ENCODE measurements at places on chromosomes 11 and 22. TPM values are rescaled to one million over a fixed set of nuclear protein-coding genes. Genes with fewer than 3 reads are reported as not detected.

- no peak for DNase-seq
These were observed 5.7 kb downstream of the CELSR1 start for GRCh38 chr22:46531581-46532175.

Gene COPB1
- 88.7 TPM for total RNA-seq

GRCh38 chr11:35146074-35146521 lies 7.1 kb downstream of the CD44 start:
- no peak for DNase-seq

GRCh38 chr11:75203138-75203537 lies 37.4 kb upstream of the TPBGL start:
- no peak for DNase-seq

DNA sequence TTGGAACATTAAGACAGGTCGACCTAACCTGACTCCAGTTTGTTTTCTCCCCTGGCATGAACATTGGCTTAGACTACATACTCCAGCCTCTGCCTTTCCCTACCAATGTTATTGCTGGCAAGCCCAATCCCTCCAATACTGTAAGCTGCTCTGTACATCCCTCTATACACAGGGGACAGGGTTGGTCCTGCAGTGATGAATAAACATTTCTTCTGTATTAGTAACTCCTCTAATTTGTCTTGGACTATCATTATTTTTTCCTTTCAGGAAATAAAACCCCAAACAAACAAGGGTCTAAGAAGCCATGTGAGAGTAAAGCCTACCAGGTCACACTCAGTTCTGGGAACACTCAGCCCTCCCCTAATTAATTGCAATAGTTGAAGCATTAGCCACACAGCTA lies 35.1 kb upstream of the FJX1 start:
- DNase-seq = no peak

Gene ANGPTL5
- total RNA-seq = not detected

DNA sequence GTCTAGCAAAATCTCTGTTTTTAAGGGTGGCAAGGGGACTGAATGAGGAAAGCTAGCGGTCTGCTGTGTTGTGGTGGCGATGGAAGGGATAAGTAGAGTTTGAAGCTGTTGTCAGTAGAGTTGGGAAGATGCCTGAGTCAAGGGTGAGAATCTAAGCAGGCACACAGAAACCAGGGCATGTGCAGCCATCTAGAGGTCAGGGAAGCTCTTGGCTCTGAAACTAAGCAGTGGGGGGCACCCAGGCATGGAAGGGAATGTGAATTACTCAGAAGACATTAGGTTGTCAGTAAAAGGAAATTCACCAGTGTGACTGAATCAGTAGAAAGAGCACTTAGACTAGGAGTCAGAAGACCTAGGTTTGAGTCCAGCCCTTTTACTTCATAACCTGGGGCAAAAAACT lies 15.4 kb downstream of the BMAL1 start:
- DNase-seq = no peak

Gene KREMEN1
- total RNA-seq = 19.0 TPM

GRCh38 chr11:44873537-44873936 lies 77.1 kb downstream of the TP53I11 start:
- no peak for DNase-seq

Gene TMPRSS13
- total RNA-seq = 0.04 TPM

DNA sequence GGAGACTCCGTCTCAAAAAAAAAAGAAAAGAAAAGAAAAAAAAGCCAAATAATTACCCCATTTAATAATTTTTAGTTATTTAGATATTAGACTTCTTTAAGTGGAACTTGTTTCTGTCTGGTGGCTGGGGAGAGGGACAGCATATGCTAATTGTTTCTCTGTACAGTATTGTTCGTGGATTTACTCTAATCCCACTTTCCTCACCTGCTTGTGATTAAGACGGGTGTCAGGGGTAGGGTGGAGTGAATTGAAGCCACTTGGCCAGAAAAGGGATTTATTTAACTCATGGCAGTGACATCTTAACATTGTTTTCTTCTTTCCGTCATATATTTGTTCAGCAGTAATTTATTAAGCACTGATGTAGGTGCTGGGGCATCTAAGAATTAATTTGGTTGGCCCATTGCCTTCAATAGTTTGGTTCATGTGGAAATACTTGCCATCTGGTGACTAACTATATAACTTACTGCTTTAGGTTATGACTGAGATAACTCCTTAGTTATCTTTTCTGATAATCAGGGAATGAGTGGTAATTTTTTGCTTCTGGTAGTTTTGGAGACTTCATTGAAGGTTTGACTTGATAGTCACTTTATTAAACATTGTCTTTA lies 4.6 kb downstream of the TNRC6B start:
- DNase-seq = no peak

GRCh38 chr11:31921081-31921480 lies 110.0 kb upstream of the PAX6 start:
- peak; percentile 34 for DNase-seq

DNA sequence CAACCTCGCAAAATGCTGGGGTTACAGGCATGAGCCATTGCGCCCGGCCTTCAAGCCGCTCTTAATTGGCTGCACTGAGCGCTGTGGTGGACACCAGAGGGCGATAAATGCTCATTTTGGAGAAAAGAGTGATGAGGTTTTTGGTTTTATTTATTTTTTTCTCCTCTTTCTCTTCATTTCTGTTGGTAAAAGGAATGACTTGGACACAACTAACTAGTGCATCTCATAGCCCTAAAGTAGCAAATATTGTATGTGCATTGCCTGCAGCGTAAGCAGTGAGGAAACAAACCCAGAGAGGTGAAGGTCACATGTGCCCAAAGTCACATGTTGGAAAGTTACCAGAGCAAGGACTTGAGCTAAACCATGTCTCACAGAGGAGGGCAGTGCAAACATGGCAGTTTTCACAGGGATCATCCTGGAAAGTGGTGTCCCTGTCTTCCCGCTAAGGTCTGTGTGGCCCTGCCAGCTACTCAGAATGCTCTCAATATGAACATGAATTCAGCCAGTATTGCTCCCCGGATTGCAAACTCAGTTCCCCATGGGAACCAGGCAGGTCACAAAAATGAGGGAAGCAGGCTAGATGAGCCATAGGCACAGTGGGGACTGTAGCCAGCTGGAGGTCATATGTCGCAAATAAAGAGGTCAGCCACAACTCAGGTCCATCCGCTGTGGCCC lies 8.6 kb upstream of the CD82 start:
- peak; percentile 68 for DNase-seq

DNA sequence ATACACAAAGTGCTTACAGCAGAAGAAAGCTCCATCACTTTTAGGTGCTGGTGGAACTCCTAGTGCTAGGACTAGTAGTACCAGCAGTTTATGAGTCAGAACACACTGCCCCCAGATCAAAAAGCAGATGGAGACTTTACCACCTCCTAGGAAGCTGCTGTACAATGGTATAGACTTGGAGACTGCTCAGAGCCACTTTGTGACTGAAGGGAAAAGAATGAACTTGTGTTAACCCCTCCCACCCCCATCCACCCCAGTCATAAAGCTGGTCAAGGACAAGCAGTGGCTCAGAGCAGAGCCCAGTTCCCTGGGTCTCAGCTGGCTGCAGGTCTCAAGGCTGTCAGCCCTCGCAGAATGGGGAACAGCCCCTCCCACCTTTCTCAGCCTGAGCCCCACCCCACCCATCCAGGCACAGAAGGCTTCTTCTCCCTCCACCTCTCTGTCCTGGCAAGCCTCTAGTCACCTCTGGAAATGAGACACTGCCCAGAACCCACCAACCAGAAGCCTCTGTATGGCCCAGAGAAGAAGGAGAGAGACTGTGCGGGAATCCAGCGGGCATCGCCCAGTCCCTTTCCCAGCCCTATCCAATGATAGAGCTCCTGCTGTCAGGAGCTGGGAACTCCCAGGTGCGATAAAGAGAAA lies 23.8 kb downstream of the PACSIN2 start:
- peak; percentile 57 for DNase-seq

- DNase-seq = no peak
These were observed at the start of gene BAIAP2L2 for GRCh38 chr22:38110008-38110862. TSS of gene BAIAP2L2 (minus strand) at chr22:38110684. CDS start at chr22:38110525, 159 bp downstream.

Gene OR52N4
- not detected for total RNA-seq

GRCh38 chr11:110613197-110613918 lies 98.9 kb downstream of the ARHGAP20 start:
- no peak for DNase-seq

DNA sequence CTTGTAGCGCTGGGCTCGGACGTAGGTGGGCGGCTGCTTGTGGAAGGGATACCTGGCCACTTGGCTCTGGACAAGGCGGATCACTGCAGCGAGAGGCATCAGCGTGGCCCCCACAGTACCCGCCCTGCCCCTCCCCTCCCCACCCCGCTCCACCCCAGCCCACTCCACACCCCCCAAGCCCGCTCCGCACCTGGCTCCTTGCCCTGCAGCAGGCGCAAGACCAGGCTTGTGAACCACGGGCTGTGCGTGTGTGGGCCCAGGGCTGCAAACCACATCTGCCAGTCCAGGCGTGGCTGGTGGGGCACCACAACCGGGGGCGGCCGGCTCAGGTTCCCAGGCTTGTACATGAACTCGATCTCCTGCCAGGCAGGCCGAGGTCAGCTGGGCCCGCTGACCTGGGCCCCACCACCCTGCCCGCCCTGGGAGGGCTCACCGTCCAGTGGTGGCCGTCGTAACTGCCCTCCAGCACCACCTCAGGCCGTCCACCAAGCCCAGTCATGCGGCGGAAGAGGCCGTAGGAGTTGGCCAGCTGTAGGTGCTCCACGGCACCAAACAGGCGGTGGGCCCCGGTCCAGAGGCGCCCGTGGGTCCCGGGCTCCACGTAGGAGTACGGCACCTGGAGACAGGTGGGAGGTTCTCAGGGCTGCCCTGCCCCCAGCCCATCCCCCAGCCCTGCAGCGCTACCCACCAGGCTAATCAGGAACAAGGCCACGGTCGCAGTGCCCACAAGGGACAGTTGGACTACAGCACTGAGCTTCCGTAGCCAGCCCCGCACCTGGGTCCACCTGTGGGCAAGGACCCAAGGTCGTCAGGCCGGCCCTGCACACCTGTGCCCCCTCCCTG lies 2.9 kb downstream of the LMF2 start:
- no peak for DNase-seq

Gene OR8A1
- total RNA-seq = not detected

DNA sequence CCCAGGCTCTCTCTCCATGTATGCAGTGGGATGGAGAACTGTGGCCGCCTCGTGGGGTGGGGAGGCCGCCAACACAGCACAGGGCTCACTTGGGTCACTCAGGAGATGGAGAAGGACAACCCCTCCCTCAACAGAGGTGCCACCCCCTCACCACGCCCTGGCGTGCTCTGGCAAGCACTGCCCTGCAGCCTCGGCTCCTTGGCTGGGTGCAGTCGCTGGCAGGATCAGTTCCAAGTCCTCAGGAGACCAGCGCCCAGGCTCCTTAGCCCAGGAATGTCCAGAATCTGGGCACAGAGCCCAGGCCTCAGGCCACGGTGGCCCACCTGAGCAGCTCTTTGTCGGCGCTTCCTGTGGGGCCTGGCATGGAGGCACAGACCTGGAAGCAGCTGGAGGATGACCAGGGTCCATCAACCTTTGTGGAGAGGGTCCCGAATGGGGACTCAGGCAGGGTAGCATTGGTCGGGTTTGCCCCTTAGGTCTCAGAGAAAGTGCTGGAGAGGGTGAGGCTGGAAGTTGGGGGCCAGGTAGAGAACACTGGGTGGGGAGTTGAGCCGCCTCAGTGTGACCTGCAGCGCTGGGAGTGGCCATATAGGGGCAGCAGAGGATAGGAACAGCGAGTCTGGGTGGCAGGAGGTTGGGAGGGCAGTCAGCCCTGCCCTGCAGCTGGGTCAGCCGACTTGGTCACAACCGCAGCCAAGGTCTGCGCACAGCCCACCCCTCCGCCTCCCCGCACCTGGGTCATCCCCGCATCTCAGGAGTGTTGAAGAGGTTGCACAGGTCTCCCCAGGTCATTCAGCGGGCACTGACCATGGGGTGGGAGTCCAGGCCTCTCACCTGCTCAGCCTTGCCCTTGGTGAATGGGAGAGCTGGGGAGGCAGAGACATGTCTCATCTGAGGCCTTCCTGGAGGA lies 8.2 kb downstream of the SUSD2 start:
- peak; percentile 77 for DNase-seq

Gene KRTAP5-1
- total RNA-seq = not detected

- no peak for DNase-seq
These were observed 2.4 kb downstream of the CD82 start for GRCh38 chr11:44567876-44568256.

DNA sequence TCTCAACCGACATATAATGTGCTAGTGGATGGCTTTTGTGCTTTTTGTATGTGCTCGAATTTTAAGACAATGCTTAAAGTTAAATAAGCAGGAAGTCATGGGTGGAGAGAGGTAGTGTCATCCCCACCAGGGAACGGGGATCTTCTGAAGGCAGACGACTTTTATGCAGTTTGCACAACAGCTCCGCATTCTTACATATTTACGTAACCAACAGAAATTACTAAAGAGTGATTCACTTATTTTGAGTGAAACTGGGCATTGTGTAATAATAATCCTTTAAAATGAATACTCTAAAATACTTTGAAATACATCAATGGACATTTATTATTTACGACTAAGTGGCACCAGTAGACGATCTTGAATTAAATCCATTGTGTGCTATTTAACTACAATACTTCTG lies 305.1 kb downstream of the CNTN5 start:
- no peak for DNase-seq

DNA sequence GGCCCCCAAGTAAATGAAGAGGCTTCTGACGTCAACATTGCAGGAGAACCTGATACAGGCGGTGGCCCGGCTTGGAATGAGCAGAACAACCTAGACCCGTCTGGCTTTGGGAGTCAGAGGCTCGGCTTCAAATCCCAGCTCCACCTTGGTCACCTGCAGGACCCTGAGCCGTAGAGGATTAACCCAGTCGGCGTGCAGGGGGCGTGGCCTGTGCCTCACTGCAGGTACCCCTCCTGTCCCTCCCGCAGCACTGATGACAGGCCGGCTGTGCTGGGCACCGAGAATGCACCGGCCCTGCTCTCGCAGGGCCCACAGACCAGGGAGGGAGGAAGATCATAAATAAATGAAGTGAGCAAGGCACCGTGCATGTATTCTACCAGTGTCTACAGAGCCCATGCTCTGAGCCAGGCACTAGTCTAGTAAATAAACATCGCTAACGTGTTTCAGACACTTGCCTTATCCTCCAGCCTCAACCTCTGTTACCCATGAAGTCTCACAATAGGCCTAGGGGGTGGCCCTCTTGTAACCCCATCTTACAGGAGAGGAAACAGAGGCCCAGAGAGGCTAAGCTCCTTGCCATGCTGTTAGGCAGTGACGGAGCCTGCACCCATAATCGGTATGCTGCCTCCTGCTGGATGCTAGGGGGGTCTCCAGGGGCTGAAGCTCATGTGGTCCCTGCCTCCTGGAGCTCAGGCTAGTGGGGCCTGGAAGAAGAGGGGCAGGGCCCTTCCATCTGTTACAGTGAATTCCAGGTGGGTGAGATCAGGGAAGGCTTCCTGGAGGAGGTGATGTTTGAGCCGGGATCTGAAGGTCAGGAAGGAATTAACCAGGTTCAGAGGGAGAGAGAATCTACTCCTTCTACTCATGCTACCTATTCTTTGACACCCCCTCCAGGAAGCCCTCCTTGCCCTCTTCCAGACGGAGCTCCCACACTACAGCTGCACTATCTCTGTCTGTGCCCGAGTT lies 53.4 kb downstream of the RTL6 start:
- no peak for DNase-seq

Gene CD6
- total RNA-seq = 4.2 TPM

DNA sequence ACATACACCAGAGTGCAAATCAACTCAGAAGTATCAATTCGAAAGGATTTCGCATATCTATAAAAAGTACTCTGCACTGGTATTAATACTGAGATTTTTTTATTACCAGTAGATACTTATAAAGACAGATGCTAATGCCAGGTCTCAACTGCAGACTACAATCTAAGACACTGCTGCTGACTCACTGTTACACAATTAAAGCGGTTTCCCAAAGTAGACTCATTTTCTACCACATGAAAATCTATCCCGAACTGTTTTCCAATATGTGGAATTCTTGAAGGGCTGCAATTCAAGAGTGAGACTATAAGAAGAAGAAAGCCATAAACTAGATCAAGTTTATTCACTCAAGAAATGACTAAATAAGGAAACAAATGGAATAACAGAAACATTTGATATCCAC lies 57.2 kb upstream of the ARHGAP32 start:
- peak; percentile 88 for DNase-seq

Gene MS4A4E
- total RNA-seq = not detected
